ENCODE measurements at places on chromosomes 2 and 18.

DNA sequence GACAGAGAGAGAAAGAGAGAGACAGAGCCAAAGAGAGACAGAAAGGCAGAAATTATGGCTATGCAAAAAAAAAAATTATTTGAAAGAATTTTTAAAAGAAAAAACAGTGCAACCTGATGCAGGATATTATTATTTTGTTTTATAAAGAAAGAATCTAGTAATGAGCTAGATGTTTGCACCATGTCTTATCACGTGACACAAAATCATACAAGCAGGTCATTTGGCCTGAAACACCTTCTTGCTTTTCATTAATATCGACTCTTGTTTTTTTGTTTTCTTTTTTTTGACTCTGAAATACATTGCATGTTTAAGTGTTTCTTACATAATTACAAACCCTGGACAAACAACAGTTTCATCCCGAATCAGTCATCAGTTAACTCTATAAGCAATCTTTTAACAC lies 606.0 kb downstream of the LRP1B start:
- no peak for DNase-seq

- no peak for DNase-seq
Observed at GRCh38 chr2:119293900-119294299, 70.3 kb downstream of the STEAP3 start.

DNA sequence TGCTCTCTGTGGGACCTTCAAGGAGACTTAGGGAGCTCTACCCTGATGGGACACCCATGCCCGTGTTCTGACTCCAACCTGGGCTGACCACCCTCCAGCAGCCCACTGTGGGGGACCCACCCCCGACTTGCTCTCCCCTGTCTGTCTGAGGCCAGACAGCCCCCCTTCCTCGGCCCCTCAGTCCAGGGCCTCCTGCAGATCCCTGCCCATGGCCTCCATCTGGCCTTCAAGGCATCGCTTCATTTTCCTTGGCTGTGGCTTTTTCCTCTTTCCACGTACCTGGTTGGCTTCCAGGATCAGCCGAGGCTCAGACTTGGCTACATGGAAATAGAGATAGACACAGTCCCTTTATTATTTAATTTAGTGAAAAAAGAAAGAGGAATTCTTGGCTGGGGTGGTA lies 290.0 kb downstream of the CYP26B1 start:
- no peak for DNase-seq

DNA sequence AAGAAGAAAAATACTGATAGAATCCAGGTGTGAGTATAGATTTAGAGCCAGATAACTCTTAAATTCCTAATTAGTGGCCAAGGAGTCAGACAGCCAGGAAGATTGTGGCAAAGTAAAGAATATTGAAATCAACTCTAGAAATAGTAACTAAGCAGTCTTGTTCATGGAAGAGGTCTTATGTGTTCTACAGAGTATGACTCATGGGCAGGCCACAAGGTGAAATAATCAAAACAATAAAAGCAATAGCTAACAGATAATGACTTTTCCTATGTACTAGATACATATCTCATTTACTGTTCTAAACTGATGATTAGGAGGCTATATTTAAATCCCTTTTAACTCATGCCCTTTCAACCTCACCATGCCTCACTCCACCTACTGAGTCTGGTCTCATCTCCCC lies 227.4 kb upstream of the COL3A1 start:
- DNase-seq: no peak

DNA sequence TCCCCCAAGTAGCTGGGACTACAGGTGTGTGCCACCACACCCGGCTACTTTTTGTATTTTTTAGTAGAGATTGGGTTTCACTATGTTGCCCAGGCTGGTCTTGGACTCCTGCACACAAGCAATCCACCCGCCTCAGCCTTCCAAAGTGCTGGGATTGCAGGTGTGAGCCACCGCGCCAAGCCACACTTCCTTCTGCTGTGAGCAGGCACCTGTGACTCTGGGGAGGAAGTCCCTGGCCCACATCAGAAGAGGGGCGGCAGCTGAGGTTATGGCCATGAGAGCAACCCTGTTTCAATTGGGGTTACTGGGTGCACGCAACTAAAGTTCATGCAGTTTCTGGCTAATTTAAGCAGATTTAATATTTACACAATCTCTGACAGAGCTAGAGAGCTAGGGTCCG lies 91.0 kb downstream of the PLB1 start:
- no peak for DNase-seq

- no peak for DNase-seq
Observed at GRCh38 chr2:55887901-55888624, 35.5 kb downstream of the EFEMP1 start.

GRCh38 chr2:128628206-128628605 lies 309.5 kb upstream of the HS6ST1 start:
- DNase-seq: no peak

DNA sequence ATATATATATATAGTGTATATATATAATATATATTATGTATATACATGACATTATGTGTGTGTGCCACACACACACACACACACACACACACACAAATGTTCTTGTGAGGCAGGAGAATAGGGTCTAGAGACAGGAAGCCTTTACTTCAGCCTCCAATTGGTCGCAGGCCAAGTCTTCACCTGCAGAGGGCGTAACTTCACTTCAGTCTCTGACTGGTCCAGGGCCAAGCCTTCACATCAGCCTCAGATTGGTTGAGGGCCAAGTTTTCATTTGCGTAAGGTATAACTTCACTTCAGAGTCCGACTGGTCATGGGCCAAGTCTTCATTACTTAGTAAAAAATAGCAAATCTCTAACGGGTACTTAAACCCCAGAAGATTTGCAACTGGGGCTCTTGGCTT lies 13.2 kb upstream of the SS18 start:
- no peak for DNase-seq

Data from ureter (tissue), 1 donor.